A172 (cell line): ENCODE measurements at places on chromosomes 12 and 14.

GRCh38 chr12:118773956-118774723 is 207.2 kb upstream of the SRRM4 start:
- DNase-seq: no peak

- DNase-seq: no peak
These were observed 1019.8 kb downstream of the GALC start for GRCh38 chr14:86973177-86973576.

DNA sequence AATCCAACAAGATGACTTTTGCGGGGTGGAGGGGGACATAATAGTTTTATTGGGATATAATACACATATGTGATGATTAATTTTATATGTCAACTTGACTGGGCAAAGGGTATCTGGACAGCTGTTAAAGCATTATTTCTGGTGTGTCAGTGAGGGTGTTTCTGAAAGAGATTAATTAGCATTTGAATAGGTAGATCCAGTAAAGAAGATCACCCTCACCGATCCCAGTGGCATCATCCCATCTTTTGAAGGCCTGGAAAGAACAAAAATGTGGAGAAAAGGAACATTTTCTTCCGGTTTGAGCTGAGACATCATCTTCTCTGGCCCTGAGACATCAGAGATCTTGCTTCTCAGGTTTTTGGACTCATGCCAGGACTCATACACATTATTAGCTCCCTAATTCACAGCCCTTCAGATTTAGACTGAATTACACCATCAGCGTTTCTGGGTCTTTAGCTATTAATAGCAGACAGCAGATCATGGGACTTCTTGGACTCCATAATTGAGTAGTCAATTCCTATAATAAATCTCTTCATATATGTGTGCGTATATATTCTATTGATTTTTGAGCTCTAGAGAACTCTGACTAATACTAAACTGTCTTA is 283.6 kb downstream of the PCNX1 start:
- no peak for DNase-seq

DNA sequence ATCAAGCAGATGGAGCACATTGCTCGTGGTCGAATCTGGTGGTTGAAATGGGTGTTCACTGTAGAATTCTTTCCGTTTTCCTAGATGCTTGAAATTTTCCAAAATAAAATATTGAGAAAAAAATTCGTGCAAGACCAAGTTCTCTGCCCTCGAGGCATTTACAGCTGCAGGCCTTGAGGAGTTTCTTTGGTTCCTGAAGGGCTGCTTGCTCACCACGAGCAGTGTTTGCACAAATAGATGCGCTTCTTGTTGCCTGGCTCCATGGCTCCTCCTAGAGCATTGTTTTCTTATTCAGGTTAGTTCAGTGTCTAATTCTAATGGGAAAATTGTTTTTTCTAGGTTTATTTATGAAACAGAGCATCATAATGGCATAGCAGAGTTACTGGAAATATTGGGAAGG is 74.5 kb upstream of the DYNC1H1 start:
- DNase-seq: no peak

GRCh38 chr12:400828-401227 is 616 bp upstream of the CCDC77 start:
- DNase-seq: no peak

- DNase-seq: no peak
These were observed 150.5 kb downstream of the CRADD start for GRCh38 chr12:93827669-93828068.
